Psoas muscle (tissue), 8 donors: ENCODE measurements at places on chromosomes 3 and 15. TPM values are rescaled to one million over a fixed set of nuclear protein-coding genes. Genes with fewer than 3 reads are reported as not detected.

GRCh38 chr15:43799209-43799944 is 643 bp downstream of the SERINC4 start:
- peak overlapping the region; percentile 92 for H3K27ac ChIP-seq
- H3K36me3 ChIP-seq, result peaks cover 83% of the 10 kb centered on the region

- no peak overlapping the region for H3K4me3 ChIP-seq
- no peaks in the 10 kb centered on the region for H3K36me3 ChIP-seq
- no peaks in the 10 kb centered on the region for H3K4me1 ChIP-seq
- no peak overlapping the region for H3K27ac ChIP-seq
These were observed 187.7 kb upstream of the CHRNA7 start for GRCh38 chr15:31842532-31843195.

GRCh38 chr15:27408428-27408827 is 437.4 kb downstream of the GABRG3 start:
- H3K27ac ChIP-seq, result no peak overlapping the region
- H3K4me1 ChIP-seq, result no peaks in the 10 kb centered on the region
- no peaks in the 10 kb centered on the region for H3K36me3 ChIP-seq
- no peak overlapping the region for H3K4me3 ChIP-seq
- DNase-seq, result no peak

GRCh38 chr15:74710319-74711094 is 14.7 kb upstream of the EDC3 start:
- H3K27me3 ChIP-seq, result no peaks in the 10 kb centered on the region
- H3K4me1 ChIP-seq, result no peaks in the 10 kb centered on the region
- no peak for DNase-seq
- H3K4me3 ChIP-seq, result no peak overlapping the region
- H3K27ac ChIP-seq, result no peak overlapping the region

DNA sequence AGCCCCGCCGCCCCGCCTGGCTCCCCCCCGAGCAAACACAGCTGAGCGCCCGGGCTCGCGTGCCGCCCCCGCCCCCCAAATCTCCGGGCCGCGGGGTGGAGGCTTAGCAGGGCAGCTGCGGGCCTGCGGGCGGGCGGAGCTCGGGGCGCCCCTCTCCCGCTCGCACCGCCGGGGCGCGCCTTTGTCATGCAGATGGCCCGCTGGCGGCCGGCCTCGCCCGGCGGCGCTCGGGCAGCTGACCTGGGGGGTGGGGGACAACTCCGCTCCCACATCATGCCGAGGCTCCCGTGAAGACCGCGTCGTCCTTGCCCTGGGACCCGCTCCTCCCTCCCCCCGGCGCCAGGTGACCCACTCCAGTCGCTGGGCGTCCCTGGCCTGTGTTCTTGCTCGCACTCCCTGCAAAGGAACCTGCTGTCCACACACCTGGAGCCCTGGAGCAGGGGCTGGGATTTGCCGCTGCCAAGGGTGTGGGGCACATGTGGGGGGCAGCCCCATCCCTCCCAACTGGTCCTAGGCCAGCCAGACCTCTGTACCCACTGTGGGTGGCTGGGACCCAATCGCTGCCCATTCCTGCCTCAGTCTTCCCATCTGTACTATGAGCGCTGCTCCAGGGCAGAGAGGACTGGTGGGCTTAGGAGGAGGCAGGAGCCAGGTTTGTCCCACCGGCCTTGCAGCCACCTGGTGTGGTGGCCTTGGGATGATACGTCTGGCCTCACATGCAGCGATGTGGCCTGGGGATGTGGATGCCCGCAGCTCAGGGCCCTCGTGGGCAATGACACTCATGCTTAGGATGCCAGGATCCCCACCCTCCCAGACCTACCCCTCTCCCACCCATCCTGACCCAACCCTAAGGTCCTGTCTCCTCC is 33.5 kb downstream of the DNAJB8 start:
- no peaks in the 10 kb centered on the region for H3K36me3 ChIP-seq
- H3K27ac ChIP-seq, result no peak overlapping the region
- H3K4me1 ChIP-seq, result peaks cover 6% of the 10 kb centered on the region
- H3K4me3 ChIP-seq, result peak overlapping the region; percentile 56
- H3K27me3 ChIP-seq, result peaks cover 29% of the 10 kb centered on the region

DNA sequence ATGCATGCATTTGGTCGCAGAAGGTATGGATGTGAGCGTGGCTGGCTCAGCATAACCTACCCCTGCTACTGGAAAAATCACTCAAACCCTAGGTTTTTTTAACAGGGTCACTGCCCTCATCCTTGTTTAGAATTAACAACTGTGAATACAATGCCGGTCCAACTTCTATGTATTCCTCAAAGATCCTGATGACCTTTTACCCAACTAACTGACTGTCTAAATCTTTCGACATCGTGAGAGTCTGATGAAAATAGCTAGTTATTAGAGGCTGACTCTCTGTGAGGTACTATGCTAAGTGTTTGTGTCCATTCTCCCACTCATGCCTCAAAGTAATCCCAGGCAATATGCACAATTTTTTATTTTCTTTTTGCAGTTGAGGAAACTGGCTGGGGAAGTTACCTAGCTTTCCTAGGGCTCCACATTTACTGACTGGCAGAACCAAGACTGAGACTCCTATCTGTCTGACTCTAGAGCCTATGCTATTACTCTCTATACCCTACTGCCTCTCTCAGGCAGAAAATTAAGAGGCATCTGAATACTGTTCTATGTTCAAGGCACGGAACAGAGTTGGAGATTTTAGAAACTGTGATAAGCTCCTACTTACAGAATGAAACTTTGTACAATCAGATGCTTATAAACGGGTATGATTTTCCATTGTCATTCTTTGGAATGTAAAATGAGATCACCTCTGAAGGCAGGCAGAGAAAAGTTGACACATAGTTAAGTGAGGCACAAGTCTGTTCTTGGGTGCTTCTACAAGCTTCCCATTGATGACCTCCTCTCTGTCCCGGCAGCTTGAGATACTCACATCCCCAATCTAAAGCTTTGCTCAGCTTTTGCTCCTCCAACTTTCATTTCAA is 56.4 kb downstream of the FILIP1L start:
- no peaks in the 10 kb centered on the region for H3K27me3 ChIP-seq
- no peak overlapping the region for H3K4me3 ChIP-seq
- H3K4me1 ChIP-seq, result peaks cover 31% of the 10 kb centered on the region
- H3K36me3 ChIP-seq, result no peaks in the 10 kb centered on the region
- no peak for DNase-seq
- H3K27ac ChIP-seq, result peak overlapping the region; percentile 60

GRCh38 chr15:43484455-43484854 is 8.5 kb downstream of the TP53BP1 start:
- no peak overlapping the region for H3K27ac ChIP-seq
- H3K27me3 ChIP-seq, result no peaks in the 10 kb centered on the region
- peaks cover 70% of the 10 kb centered on the region for H3K36me3 ChIP-seq
- H3K4me1 ChIP-seq, result no peaks in the 10 kb centered on the region
- H3K4me3 ChIP-seq, result no peak overlapping the region

- no peak for DNase-seq
- H3K27me3 ChIP-seq, result no peaks in the 10 kb centered on the region
- no peak overlapping the region for H3K4me3 ChIP-seq
- peaks cover 4% of the 10 kb centered on the region for H3K4me1 ChIP-seq
These were observed 83.9 kb downstream of the LRRK1 start for GRCh38 chr15:101003081-101003480.

SLC28A1 gene
- 0.23 TPM for total RNA-seq

RNF13 gene
- 46.1 TPM for total RNA-seq

BCHE gene
- total RNA-seq, result 1.9 TPM

ENTPD3 gene
- total RNA-seq, result 0.38 TPM

GP9 gene
- total RNA-seq, result not detected

TP63 gene
- 29.6 TPM for total RNA-seq

ARMC8 gene
- total RNA-seq, result 76.5 TPM
